ENCODE measurements at places on chromosomes 6 and 20.

DNA sequence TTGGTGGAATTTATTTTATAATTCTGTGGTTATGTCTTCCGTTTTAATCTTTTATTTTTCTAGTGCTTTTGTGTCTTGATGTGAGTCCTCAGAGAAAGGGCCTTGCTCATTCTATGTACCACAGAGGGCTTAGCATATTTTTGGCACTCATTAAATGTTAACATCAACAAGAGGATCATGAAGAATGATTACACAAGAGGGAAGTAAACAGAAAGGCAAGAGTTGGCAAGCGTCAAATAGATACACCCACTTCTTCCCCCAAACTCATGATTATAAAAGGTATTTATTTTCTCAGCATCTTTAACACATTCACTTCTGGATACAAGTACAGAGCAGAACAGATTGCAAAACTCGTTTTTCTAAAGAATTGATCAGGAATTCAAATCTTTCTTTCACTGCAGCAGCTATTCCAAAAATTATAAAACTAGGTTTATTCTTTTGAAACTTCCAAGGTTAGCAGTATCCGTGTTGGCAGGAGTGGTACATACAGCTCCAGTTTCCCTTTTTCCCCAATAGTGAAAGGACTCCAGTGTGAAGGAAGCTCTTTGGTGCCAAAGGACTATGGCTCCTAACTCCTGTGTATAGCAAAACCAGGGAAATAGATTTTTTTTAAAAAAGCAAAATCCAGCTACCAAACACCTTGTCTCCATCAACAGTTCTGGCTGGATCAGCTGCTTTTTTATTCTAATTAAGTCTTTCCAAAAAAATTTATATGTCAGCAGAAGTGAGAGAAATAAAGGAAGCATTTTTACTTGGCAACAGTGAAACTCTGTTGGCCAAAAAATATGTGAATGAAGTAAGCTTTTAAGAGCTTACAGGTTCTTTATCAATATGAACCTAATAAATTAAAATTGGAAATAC lies 221.9 kb downstream of the ADGRG6 start:
- no peak for DNase-seq

DNA sequence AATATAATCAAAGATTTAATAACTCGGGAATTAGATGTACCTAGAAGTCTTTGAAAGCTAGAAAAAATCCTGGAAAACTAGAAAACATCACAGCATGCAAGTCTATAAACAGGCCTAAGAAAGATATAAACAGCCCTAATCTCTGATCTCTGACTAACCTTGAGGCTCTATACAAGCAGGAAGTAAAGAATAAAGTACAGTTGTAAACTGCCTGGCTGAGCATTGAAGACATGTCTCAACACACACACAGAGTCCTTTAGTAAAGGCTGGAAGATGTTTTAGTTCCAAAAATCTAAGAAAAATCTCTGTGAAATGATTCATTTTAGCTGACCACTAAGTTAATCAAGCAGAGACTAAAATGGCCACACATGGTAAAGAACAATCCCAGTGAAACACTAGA lies 774.5 kb downstream of the EYS start:
- no peak for DNase-seq

GRCh38 chr6:44831002-44831610 lies 443.6 kb downstream of the CDC5L start:
- DNase-seq = no peak

DNA sequence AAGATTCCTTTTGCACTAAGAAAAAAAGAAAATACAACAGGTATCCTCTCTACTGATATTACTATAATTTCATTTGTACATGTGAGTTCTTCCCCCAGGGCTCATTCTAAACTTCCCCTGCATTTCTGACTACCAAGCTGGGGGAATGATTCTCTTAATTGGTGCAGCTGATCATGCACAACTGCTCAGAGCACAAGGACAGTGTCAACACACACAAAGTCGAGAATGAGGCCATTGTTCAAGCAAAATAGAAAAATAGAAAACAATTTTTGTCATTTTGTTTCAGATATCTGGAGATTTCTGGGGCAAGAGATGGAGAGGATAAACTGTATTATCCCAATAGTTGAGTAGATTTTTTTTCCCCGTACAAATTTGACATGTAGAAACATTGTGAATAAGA lies 236.3 kb downstream of the HAO1 start:
- no peak for DNase-seq

DNA sequence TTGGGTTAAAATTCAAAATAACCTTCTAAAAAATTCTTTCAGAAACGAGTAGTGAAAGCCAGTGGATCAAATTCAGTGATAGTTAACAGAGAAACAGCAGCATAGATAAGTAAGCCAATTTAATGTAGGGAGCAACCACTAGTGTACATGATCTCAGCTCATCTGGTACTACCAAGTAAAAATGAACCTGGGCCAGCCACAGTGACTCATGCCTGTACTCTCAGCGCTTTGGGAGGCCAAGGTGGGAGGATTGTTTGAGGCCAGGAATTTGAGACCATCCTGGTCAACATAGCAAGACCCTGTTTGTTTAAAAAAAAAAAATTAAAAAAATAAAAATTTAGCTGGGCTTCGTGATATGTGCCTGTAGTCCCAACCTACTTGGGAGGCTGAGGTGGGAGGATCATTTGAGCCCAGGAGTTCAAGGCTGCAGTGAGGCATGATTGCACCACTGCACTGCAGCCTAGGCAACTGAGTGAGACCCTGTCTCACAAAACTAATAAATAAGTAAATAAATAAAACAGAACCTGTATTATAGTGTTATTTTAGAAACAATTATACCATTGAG lies 32.4 kb downstream of the CBFA2T2 start:
- DNase-seq = no peak

DNA sequence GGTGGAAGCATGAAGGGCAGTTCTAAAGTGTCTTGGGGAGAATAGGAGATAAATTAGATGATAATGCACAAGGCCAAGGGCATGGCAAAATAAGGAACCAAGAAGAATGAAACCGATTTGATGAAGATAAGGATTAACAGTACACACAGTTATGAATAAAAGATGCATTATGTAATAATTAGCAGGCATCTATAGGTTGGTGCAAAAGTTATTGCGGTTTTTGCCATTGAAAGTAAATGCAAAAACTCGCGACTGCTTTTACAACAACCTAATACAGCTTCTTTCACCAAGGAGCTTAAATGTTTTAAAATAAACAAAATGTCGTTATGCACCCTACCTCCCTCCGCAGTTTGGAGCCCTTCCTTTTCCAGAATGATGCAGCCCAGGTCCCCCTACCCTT lies 29.0 kb downstream of the MAS1 start:
- no peak for DNase-seq

GRCh38 chr6:42158011-42158410 lies 15.2 kb upstream of the GUCA1A start:
- no peak for DNase-seq

- no peak for DNase-seq
These were observed 67.3 kb upstream of the TSHZ2 start for GRCh38 chr20:52904837-52905236.

- no peak for DNase-seq
These were observed 2.2 kb downstream of the PRRC2A start for GRCh38 chr6:31622684-31623091.

- no peak for DNase-seq
These were observed 61.4 kb upstream of the ASIP start for GRCh38 chr20:34179637-34180360.

- no peak for DNase-seq
These were observed 98.6 kb upstream of the MRPS10 start for GRCh38 chr6:42315991-42316970.

DNA sequence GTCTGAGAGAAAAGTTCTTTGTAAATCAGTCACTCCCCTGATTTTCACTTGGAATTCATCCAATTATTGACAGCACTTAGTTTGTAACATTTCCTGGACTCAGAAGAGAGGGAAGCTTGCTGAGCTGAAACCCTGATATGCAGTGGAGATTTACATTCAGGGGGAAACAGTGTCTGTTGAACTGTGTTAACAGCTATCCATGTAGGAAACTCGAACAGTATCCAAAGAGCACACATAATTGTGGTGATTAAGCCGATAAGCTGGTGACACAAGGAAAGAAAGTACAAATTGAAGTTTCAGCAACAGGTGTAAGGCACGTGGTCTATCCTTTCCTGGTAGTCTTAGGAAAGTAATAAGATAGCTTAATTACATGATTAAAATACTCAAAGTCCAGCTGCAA lies 78.1 kb upstream of the FLRT3 start:
- DNase-seq = no peak

DNA sequence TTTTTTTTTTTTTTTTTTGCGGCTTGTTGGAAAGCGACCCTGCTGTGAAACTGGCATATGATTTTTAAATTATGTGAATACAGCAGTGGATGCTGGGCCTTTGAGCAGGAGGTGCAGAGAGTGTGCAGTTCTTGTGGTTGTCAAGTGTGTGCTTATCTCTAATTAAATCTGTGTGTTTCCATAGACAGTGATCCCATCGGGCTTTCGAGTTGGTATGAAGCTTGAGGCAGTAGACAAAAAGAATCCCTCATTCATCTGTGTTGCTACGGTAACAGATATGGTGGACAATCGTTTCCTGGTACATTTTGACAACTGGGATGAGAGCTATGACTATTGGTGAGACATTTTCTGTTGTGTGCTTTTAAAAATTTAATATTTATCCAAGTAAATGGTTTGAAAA lies 52.4 kb downstream of the L3MBTL3 start:
- peak; percentile 83 for DNase-seq

- DNase-seq = no peak
These were observed 4.0 kb upstream of the WTAP start for GRCh38 chr6:159723259-159723658.

- no peak for DNase-seq
These were observed 114.0 kb downstream of the VEGFA start for GRCh38 chr6:43883847-43884651.

GRCh38 chr6:96849615-96850014 lies 12.3 kb upstream of the GPR63 start:
- DNase-seq = no peak

- no peak for DNase-seq
These were observed 3.3 kb upstream of the TAAR5 start for GRCh38 chr6:132592855-132593254.

DNA sequence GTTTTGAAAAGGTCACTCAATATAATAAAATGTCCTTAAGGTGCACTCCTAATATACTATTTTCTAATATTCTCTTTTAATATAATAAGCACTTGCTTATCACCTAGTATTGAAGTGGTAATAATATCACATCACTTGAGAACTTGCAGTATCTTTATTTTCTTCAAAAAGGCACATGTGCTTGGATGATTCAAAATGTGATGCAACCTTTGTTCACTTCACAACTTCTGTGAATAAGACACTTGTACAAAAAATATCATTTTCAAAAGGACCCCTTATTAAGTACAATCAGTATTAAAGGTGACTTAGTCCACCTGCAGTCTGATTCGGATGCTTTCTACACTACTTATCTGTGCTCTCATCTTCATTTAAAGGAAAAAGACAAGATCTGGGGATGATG lies 3.4 kb downstream of the PRELID3B start:
- no peak for DNase-seq

DNA sequence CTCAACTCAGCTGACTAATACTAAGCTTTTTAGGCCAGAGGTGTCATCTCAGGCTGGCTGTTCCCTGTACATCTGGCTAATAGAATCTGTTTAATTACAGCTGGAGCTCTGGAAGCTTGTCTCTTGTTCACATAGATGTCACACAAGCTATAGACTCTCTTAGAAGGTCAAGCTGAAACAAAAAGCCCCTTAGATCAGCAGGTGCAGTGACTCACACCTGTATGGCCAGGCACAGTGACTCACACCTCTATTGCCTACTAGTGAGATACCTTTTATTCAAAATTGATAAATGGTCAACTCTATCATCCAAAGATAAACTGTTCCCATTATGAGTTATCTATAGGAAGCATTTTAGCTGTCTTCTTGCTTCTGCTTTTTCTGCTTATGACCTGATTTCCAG lies 29.9 kb upstream of the MTHFD1L start:
- DNase-seq = no peak

DNA sequence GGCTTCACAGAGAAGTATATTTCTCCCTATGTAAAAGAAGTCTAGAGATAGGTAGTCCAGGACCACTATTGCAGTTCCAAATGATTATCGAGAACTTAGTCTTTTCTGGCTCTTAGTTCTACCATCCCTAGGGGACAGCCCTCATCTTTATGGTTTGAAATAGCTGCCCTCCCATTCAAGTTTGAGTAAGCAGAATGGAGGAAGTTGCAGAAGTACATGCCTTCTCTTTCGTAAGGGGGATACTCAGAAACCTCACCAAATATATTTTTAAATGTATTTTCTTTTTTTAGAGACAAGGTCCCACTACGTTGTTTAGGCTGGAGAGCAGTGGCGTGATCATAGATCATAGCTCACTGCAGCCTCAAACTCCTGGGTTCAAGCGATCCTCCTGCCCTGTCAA lies 236.8 kb upstream of the RREB1 start:
- DNase-seq = no peak

GRCh38 chr6:155528982-155529453 lies 73.4 kb upstream of the NOX3 start:
- peak; percentile 44 for DNase-seq

Data from SK-N-MC (cell line).